Muscle of back (tissue), 13 donors: ENCODE measurements at places on chromosomes 6 and 20. TPM values are rescaled to one million over a fixed set of nuclear protein-coding genes. Genes with fewer than 3 reads are reported as not detected.

The PRICKLE4 gene
- 2.2 TPM for polyA plus RNA-seq

DNA sequence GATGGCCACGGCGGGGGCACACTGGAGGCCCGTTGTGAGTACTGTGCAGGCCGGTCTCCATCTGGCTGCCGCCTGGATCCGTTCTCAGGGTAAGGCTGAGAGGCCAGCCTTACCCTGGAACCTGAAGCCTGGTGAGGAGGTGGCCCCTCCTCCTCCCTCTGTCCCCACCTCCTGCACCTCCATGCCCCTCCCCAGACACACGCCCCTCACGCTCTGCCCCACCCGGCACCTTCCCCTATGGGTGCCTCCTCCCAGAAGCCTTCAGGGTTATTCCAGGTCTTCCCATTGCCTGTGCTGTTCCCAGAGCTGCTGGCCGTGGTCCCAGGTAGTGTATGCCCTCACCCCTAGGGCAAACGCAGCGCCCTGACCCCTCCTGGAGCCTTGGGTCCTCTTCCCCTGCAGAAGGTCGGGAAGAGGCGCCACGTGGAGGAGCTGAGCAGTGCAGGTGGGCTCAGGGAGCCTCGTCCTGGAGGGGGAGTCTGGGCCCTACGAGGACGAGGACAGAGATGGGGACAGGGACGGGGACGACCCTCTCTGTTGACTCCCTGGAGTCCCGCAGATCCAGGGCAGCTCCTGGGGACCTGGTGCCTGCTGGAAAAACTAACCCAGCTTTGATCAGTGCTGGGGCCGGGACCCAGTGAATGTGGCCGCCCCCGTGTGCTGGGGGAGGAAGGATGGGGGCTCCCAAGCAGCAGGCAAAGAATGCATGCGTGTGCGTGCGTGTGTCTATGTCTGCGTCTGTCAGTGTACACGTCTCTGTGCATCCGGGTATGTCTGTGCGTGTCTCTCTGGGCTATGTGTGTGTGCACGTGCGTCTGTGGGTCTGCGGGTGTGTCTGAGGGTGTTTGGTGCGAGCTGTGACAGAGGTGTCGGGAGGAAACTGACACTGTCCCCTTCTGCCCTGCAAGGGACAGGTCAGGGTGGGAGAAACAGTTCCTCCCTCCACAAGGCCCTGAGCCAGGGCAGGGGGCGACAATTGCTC lies 8.2 kb upstream of the HRH3 start:
- no peak for DNase-seq

GRCh38 chr6:7674291-7674690 lies 51.6 kb upstream of the BMP6 start:
- DNase-seq = no peak

- DNase-seq = no peak
These were observed 505.3 kb upstream of the JAG1 start for GRCh38 chr20:11178946-11179654.

The SULF2 gene
- polyA plus RNA-seq = 50.0 TPM

The TINAG gene
- not detected for polyA plus RNA-seq

DNA sequence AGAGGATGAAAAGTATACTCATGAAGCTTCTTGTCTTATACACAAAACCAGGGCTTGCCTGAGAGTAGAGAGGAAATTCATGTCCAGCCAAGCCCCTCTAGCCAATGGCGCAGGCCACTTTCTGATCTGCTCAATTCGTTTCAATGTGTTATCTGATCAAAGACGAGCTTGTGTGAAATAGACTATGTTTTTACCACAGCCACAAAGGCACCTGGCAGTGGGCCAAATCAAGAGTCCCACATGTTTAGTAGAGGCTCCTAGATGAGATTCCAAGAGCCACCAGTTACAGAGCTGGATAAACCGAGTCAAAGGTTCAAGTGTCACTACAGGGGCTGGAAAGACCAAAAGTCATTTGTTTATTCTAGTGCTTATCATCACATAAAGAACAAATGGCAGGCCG lies 34.9 kb downstream of the GPLD1 start:
- no peak for DNase-seq

- DNase-seq = no peak
These were observed 262.0 kb downstream of the BTBD3 start for GRCh38 chr20:12179692-12180091.

GRCh38 chr6:22017272-22017671 lies 279.6 kb downstream of the PRL start:
- DNase-seq = no peak

DNA sequence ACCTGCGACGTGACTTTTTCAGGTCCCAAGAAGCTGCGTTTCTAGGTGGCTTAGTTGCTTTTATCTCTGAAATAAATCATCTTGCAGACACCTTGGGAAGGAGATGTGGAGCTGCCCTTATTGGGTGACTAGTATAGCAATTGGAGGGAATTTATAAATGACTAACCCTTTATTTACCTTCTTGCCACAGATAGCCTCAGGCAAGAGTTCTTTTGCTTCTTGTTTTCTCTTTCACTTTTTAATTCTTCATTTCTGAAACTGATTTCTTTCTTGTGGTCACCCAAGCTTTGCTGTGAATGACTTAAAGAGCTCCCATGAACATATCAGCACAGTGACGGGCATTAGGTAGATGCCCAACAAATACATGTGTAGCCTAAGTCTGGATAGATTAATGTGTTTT lies 3.0 kb downstream of the ADGRF4 start:
- no peak for DNase-seq

GRCh38 chr6:41917528-41917927 lies 3.4 kb downstream of the MED20 start:
- no peak for DNase-seq

DNA sequence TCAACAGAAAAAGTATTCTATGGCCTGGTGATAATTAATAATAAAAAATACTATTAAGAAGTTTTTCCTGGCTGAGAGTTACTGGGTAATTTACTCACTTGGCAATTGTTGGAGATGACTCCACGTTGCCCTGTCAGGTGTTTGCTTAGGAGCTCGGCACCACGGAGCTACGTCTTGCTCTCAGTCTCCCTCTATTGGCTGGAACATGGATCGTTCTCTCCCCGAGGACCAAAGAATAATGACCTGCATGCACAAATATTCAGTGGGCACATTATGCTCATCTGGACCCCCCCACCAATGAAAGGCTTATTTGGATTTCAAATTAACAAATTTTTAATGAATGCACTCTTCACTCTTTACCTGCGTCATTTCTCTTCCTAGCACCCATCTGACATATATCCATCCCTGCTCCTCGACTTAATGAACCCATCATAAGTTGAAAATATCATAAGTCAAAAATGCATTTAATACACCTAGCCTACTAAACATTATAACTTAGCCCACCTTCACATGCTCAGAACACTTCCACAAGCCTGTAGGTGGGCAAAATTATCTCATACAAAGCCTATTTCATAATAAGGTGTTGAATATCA lies 71.0 kb upstream of the CD83 start:
- peak; percentile 36 for DNase-seq

The DSP gene
- 4.9 TPM for polyA plus RNA-seq

The LTA gene
- not detected for polyA plus RNA-seq

GRCh38 chr6:139126255-139126654 lies 8.6 kb upstream of the HECA start:
- DNase-seq = no peak

The RFX6 gene
- not detected for polyA plus RNA-seq

The RIPOR2 gene
- polyA plus RNA-seq = 24.8 TPM

DNA sequence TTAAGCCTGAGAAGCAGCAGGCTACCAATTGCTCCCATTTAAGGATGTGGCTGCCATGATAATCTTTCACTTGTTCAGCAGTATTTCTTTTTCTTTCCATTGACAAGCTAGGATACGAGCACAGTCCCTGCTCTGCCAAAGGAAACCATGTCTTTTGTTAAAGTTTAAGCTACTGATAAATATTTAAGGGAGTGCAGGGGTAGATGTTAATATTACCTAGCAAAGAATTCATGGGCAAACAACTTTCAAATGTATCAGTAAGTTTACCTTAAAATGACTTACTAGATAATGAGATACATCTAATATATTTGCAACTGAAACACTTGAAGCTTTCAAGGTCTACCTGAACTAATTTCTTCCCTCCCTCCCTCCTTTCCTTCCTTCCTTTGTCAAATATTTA lies 77.3 kb downstream of the OPN5 start:
- DNase-seq = no peak

- no peak for DNase-seq
These were observed 201.3 kb upstream of the CHD6 start for GRCh38 chr20:41819436-41819835.

GRCh38 chr6:16503970-16504415 lies 257.3 kb downstream of the ATXN1 start:
- DNase-seq = peak; percentile 60

GRCh38 chr20:24814556-24815195 lies 134.4 kb upstream of the CST7 start:
- DNase-seq = no peak

GRCh38 chr6:45278367-45278766 lies 49.8 kb upstream of the RUNX2 start:
- no peak for DNase-seq

DNA sequence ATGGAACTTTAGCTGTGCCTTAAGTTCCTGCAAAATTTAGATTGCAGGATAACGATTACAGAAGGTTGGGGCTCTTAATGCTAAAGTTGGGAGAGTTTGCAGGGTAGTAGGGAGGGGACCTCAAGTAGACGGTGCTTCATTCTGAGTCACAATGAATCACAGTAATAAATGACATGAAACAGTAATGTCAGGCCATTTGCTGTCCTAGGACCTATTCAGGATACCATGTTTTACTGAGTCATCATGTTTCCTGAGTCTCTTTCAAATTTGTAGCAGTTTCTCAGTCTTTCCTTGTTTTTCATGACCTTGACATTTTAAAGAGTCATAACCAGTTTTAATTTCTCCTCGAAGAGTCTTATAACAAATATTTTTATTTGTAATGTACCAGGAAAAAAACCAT lies 406.9 kb upstream of the MAP3K7 start:
- no peak for DNase-seq

DNA sequence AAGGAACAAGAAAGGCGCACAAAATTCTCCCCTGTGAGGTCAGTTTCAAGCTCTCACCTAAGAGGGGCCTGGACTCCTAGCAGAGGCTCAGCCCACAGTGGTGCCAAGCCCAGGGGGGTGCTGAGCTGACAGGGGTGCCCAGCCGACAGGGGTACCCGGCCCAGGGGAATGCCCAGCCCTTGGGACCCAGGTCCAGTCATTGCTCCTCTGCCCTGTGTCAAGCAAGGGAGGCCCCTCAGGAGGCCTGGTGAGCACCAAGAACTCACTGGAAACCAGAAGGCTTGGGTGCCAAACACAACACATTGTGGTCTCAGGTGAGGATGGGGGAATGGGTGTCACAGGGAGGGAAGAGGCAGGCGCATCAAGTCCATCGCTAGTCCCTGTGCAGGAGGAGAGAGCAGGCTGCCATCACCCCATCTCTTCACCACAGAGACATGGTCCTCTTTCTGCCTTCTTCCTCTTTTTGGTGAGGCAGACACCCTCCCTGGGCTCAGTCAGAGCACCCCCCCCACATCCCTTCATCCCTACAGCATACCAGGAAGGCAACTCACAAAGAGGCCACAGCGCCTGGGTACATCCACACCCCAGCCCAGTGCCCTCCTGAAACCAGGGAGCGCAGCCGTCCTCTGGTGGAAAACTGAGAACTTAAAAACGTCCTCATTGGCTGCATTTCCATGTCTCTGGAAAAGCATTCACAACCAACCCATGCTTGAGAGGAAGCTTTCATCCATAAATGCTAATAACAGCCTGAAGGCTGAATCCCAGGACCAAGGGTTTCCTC lies 111.3 kb downstream of the BANF2 start:
- no peak for DNase-seq

The EPHA7 gene
- 6.3 TPM for polyA plus RNA-seq

The ACAT2 gene
- polyA plus RNA-seq = 20.8 TPM

DNA sequence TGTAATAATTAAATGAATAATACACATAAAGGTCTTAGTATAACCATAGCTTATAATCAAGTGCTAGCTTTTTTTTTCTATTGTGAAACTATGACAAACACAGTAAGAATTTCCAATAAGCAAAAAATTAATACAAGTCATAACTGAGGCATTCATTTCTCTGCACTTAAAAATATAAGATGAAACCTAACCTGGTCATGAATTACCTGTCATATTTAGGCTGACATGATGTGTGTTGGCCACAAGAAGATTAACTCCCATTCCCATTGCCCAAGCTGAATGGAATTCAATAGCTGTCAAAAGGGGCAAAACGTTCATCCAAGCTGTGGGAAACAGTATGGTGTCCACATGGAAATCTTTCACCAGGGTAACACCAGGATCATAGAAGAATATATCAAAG lies 5.4 kb downstream of the VNN2 start:
- DNase-seq = no peak

GRCh38 chr6:127641905-127642304 lies 64.9 kb downstream of the C6orf58 start:
- peak; percentile 33 for DNase-seq

- DNase-seq = peak; percentile 94
These were observed 64.7 kb downstream of the SASH1 start for GRCh38 chr6:148407372-148407771.

The CLIC5 gene
- 13.7 TPM for polyA plus RNA-seq

DNA sequence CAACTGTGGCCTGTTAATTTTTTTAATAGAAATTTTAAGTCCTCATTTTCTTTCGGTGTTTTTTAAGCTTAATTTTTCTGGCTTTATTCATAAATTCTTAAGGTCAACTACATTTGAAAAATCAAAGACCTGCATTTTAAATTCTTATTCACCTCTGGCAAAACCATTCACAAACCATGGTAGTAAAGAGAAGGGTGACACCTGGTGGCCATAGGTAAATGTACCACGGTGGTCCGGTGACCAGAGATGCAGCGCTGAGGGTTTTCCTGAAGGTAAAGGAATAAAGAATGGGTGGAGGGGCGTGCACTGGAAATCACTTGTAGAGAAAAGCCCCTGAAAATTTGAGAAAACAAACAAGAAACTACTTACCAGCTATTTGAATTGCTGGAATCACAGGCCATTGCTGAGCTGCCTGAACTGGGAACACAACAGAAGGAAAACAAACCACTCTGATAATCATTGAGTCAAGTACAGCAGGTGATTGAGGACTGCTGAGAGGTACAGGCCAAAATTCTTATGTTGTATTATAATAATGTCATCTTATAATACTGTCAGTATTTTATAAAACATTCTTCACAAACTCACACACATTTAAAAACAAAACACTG lies 10.1 kb downstream of the HFE start:
- DNase-seq = peak; percentile 67

DNA sequence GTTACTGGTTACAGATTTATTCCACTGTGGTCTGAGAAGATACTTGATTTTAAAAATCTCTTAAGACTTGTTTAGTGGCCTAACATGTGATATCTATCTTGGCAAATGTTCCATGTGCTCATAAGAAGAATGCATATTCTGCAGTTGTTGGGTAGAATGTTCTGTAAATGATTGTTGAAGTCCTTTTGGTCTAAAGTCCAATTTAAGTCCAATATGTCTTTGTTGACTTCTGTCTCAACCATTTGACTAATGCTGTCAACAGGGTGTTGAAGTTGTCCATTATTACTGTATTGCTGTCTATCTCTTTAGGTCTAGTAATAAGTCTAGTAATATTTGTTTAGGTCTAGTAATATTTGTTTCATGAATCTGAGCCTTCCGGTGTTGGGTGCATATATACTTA lies 387.8 kb upstream of the RUNX2 start:
- no peak for DNase-seq

DNA sequence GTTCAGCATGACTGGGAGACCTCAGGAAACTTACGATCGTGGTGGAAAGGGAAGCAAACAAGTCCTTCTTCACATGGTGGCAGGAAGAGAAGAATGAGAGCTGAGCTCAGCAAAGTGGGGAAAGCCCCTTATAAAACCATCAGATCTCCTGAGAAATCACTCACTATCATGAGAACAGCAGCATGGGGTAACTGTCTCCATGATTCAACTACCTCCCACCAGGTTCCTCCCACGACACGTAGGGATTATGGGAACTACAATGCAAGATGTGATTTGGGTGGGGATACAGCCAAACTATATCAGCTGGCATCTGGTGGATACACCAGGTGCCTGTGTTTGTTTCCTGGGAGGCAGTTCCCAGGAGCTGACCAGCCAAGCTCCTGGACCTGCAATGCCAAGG lies 4.9 kb downstream of the DDO start:
- DNase-seq = no peak
